CD4-positive, alpha-beta T cell treated with Interleukin-12 subunit alpha and Interleukin-12 subunit beta, for 1 hour (primary cell): ENCODE measurements at places on chromosomes 4 and X.

DNA sequence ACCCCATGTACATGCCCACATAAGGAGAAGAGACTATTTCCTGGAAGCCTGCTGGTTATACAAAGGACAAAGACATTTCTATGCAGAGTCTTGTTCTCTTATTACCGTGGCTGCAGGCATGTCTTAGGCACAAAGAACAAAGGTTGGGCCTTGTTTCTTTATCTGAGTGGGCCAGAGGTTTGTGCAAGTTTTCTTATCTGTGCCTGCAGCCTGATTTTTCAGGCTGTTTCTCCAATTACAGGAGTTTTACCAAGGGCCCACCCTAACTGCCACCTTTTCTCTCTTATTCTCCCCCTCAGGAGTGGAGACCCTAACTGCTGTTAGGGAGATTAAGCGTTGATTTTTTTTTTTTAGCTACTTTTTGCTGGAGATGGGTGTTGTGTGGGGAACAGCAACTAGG is 3.5 kb downstream of the TENT5D start:
- no peak for DNase-seq

DNA sequence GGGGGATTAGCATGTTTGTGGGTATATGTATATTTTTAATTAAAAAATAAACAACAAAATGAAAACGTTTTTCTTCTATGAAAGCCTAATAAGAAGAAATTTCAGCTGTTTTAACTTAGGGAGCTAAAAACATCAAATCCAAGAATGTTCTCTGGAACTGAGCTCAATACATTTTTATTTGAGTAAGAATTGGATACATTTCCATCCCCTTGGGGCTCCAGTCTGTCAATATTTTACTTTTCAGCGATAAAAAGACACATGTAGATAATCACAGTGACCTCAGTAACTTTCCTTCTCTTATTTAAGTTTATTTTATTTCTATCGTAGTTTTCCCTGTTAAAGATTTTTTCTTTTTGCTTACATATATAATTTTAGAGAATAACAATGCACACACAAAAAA is 59.3 kb downstream of the ELOVL6 start:
- DNase-seq = no peak

GRCh38 chr4:6582889-6583490 is 8.0 kb downstream of the MAN2B2 start:
- DNase-seq = peak; percentile 14

GRCh38 chr4:182400790-182401189 is 157.6 kb downstream of the TENM3 start:
- no peak for DNase-seq

GRCh38 chr4:41477181-41477905 is 60.6 kb upstream of the LIMCH1 start:
- no peak for DNase-seq

DNA sequence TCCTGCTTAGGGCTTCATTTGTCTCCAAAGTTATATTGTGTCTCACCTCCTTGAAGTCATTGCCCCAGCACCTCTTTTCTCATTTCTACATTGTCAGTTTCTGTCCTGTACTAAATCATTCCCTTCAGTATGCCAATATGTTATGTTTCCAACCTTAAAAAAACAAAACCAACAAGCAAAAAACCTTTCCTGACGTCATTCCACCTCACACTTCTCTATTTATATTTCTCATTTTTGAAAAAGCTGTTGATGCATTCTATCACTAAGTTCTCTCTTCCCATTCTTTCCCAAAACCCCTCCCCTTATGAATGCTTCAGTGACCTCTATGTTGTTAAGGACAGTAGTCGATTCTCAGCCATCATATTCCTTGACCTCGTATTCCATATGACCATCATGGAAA is 98.7 kb upstream of the ARHGAP24 start:
- DNase-seq = no peak

DNA sequence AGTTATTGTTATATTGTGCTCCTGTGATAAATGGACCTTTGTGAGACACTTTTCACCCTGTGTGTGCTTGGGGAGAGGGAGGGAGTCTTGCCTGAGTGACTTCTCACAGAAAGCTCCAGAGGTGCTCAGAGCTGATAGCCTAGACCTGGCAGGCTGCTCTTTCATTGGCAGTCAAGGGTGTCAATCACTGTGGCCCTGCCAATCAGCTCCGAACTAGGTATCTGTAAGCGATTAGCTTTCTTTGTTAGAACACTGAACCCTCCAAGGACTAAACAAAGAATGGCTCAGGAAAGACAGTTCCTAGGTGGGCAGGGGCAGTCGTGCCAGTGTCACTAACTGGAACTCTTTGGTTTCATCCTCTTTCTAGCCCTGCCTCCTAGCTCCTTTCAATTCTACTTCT is 2.7 kb upstream of the NALF2 start:
- DNase-seq = no peak

DNA sequence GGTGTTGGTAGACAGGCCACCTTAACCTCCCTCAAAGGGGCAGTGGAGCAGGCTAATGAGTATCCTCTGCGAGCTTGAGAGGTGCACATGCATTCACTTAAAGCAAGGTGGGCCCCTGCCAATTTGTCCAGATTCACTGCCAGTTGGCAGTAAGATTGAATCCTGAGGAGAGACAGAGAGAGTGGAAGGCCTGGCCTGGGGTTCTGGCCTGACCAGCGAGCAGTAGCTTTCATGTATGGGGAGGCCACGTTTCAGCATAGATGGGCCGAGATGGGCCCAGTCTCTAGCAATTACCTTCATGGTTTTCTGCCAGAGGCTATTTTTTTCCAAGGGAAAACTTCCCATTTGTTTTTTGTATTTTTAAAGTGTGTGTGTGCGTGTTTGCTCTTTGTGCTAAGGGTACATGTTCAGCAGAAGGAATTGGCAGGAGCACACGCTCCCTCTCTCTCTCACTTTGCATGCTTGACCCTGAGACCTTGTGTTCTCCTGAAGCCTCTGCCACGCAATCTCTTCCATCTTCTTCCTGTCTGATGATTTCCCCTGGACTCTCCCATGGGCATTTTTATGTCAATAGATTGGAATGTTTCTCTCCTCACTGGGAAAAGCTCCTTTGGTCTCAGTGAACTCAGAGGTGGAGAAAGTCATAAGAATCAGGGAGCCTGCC is 215.8 kb upstream of the SFRP2 start:
- DNase-seq = no peak

GRCh38 chr4:95360906-95361695 is 187.7 kb downstream of the UNC5C start:
- DNase-seq = no peak

DNA sequence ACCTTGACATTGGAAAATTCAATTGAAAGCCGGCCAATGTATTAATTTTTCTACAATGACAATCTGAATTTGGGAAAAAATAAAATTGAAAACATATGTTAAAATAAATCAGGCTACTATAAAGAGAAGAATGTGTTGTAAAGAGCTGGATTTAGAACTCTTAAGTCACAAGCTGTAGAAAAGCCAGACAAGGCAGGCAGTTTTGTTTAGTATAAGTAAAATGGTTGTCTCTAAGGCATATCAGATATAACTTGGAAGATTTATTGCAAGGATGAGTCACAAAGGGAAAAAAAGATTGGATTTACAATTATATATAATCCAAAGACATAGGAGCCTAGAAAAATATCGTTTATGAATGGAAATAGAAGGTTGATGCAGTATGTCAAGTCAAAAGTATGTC is 549.1 kb upstream of the EPHA5 start:
- no peak for DNase-seq

DNA sequence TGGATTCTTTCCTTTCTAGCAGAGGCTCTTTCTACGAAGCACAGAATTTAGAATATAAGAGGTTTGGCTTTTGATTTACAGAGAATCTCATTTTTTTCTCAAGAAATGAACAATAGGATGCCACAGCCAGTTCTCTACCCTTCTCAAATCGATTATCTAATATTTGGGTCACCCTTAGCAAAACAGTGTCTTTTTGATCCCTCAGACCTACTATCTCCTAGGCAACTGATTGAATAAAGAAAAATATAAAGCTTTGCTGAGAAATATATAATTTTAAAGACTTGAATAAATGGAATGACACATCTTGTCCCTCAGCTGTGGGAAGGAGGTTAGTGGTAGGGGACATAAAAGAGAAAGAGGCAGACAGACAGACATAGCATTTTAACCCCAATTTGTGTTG is 153.3 kb downstream of the SH3KBP1 start:
- no peak for DNase-seq

DNA sequence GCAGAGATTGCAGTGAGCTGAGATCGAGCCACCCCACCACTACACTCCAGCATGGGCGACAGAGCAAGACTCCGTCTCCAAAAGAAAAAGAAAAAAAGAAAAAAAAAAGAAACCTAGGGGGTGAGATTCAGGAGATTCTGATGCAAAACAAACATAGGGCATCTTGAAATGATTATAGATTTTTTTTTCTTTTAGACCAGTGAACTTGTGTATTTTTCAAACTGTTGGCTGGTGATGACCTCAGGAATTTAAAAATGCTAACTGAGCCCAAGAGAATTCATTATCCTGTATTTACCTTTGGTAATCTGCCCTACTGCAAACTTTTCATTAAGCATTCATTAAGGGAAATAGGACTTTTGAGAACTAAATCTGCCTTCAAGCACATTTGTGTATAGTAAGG is 20.6 kb downstream of the ATP10D start:
- no peak for DNase-seq

DNA sequence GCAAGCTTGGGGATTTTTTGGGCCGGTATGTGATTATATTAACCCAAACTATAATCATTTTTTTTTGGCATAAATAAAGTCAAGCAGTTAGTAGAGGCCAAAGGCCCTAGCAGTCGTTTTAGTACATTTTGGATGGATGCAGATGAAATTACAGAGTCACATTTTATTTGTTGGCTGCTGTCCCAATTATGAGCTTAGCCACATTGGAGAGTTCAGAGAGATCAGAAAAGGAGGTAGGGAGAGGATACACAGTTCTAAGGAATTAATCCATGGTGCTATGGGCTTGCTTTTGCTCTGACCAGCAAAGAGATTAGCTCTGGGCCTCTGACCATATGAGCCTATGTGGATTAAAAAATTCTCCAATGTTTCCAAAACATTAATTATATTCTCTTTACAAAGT is 395.1 kb downstream of the RAPGEF2 start:
- no peak for DNase-seq

GRCh38 chrX:2388669-2389068 is 112.1 kb downstream of the DHRSX start:
- DNase-seq = no peak

DNA sequence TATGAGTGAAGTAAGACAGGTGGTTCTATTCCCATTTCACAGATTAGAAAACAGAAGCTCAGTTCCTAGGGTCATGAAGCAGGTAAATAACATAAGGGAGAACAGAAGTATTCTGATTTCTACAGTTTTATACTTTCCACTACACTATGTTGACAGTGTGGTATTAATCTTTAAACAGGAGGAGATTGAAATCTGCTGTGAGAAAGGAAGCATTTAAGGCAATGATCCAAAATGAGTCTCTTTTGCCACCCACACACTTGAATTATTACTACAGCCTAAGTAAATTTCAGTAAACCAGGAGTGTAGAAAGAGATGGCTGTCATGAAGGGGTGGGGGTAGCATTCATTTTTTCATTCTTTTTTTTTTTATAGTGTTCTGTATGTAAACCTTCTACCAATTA is 893.0 kb downstream of the C4orf33 start:
- no peak for DNase-seq

DNA sequence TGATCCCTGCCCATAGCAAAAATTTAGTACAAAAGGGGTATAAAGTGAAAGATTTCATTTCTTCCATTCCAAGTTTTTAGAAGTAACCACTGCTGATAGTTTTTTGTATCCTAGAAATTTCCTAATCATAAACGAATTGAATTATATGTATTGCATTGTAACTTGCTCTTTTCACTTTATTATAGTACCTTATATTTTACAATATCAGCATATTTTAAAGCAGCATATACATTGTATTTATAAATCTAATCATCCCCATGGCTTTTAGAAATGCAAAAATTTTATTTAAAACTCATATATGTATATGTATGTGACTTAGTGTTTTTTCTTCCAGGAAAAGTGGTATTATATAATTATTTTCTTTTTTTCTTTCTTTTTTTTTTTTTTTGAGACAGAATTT is 27.7 kb downstream of the STAG2 start:
- no peak for DNase-seq

GRCh38 chr4:24856586-24856985 is 56.3 kb downstream of the CCDC149 start:
- no peak for DNase-seq

DNA sequence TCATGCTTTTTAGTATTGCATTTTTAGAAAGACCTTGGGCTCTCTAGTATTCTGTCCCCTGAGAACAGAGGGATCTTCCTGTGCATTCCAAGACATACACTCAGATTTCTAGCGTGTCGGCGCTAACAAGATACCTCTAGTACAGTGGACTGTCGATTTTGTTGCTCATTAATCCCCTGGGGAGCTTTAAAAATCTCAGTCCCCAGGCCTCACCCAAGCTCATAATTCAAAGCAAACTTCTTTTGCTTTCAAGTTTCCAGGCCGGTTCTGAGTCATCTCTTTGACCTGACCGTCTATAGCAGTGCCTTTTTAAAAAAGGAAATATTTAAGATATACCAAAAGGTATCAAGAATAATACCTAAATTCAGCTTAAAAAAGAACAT is 137.0 kb downstream of the AMMECR1 start:
- DNase-seq = no peak

- DNase-seq = no peak
Observed at GRCh38 chrX:46254641-46255040, 290.6 kb downstream of the ZNF674 start.

- no peak for DNase-seq
Observed at GRCh38 chr4:137124278-137124932, 407.9 kb downstream of the PCDH18 start.

DNA sequence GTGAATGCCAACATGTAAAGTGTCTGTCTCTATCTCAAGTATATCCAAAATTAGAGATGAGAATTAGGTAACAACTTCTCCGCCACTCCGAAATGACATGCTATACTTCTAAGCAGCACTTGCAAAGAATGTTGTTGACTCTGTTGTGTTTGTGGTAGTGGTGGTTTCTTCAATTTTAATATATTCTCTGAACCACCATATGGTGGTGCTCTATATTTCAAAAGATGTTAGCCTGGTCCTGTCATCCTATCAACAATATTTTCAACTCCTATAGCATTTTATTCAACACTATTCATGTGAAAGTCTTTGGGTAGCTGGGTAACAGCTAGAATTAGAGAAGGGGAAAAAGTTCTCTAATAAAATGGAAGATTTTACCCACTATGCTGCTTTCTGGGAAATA is 1622.8 kb upstream of the IGFBP7 start:
- DNase-seq = no peak

DNA sequence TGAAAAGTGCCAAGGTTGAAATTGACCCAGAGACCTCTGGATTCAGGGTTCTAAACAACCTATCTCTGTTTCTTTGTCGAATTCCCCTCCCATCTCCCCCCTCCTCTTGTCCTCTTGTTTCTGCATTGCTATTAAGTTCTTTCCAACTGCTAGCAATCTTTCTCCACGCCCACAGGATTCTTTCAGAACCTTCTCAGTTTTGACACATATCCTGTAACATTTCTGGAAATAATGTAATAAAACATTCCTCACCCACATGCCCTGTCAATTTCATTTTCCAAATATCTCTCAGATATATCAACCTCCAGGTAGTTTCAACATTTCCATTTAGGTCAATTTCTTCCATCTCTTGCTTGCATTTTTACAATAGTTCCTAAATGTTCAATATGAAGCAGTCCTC is 1105.9 kb downstream of the ARAP2 start:
- DNase-seq = no peak
